NCI-H446 (cell line): ENCODE measurements at places on chromosomes 7 and 10.
A peak's percentile ranks its signal among the peaks of the same experiment; 100 is the strongest.

GRCh38 chr10:35203745-35204144, 77.1 kb downstream of the CREM start:
- no peak for DNase-seq

- DNase-seq = no peak
Measured at GRCh38 chr7:112889268-112889667, 99.1 kb upstream of the TMEM168 start.

DNA sequence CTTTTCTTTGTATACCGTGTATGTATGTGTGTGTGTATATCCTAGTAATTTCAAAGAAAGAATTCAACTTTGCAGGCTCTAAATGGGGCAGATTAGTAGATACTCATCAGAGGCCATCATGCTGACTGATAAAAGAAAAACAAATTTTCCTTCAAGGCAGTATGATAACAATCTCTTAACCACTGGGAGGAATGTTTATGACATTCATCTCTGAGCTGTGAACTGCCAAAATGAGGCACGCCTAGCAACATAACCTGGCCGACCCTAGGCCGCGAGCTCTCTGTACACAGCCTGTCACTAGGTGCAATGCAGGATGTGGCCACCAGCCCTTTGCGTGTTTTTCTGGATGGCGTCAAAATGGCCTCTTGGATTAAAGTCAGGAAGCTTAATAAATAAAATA, 343.7 kb upstream of the GALNT17 start:
- DNase-seq = no peak

- DNase-seq = no peak
Measured at GRCh38 chr10:639001-639750, 50.3 kb downstream of the DIP2C start.

- DNase-seq = no peak
Measured at GRCh38 chr7:107036535-107036934, 8.0 kb upstream of the PRKAR2B start.

DNA sequence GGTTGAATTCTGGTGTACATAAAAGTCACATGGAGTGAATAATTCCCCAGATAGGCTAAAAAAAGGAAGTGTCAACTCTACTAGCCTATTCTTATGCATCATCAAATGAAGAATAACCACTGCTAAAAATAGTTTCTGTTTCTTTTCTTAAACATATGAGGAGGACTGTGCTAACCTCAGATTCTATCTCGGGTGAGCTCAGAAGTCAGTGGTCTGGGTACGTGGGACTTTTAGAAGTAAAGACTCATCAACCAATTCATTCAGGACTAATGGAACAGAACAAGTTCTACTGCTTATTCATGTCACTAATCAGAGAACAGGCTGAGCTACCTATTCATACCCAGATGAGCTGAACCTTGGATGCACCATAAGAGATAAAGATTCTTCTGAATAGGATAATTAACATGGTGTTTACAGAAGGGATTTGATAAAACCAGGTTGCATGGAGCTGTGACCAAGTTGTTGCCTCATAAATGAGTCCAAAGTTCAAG, 9.5 kb upstream of the ASAH2 start:
- no peak for DNase-seq

GRCh38 chr10:124518366-124518765, 56.7 kb downstream of the LHPP start:
- DNase-seq = no peak

GRCh38 chr7:88665892-88666514, 93.5 kb upstream of the ZNF804B start:
- DNase-seq = no peak

DNA sequence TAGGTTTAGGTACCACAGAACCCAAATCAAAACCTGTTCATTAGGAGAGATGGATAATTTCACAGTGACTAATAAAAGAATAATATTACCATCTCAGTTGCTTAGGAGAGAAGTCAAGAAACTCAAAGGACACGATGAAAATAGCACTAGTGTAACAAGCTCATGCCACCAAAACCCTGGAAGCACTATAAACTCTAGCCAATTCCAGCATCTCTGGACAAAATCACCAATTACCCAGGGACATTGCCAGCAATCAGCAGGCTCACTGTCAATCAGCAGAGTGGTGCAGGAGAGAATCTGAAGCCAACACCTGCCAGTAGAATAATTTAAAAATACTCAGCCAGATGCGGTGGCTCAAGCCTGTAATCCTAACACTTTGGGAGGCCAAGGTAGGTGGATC, 88.9 kb downstream of the ARMH3 start:
- no peak for DNase-seq

DNA sequence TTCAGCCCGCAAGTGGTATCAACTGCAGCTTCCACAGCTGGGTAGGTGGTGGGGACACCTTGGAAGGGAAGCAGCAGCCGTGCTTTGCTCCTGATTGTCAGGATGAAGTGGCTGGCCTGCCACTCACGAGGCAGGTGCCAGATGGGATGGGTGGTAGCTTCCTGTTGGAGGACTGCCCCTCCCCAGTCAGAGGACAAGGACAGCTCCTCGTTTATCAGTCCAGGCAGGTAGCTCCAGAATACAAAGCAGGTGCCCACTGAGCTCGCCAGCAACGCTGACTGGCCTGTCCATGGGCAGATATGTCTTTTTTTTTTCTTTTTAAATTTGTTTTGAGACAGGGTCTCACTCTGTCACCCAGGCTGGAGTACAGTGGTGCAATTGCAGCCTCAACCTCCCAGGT, 431.3 kb downstream of the GALNT17 start:
- no peak for DNase-seq

DNA sequence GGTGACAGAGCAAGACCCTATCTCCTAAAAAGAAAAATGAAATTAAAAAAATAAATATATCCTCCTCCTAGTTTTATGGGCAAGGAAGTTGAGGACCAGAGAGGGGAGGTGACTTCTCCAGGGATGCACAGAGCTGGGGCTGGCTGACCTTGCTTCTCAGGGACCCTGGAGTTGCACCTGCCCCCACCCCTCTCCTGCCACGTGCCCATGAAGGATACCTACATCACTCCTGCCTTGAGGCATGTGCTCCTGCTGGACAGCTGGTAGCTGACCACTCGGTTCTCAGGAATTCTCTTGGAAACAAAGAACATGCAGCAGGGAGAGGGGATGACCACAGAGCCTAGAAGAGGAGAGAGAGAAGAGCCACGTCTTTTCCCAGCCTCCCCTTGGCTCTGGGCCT, 522 bp downstream of the CCL24 start:
- DNase-seq = no peak

DNA sequence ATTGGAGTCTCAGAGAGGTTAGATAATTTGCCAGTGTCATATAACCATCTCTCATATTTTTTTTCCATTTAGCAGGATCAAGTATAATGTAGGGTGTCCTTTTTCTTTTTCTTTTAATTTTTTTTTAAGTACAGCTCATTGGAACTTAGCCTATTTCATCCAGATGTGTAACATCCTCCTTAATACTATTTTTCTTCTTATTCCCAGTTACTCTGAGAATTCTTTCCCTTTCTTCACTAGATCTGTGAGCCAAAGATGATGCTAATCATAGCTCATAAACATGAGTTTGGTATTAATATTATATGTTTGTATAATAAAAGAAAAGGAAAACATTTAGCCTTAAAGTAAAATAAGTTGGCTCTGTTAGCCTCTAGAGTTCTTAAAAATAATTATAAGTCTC, 32.8 kb downstream of the PPP1R9A start:
- no peak for DNase-seq

GRCh38 chr10:15897287-15897686, 37.0 kb upstream of the MINDY3 start:
- no peak for DNase-seq

- no peak for DNase-seq
Measured at GRCh38 chr10:76141376-76141775, 710.0 kb downstream of the LRMDA start.

GRCh38 chr10:103695584-103696005, 159.8 kb downstream of the SH3PXD2A start:
- DNase-seq = no peak

GRCh38 chr10:88028072-88028471, 164.6 kb downstream of the PTEN start:
- no peak for DNase-seq

- no peak for DNase-seq
Measured at GRCh38 chr7:74311305-74311744, 22.1 kb downstream of the CLIP2 start.

- DNase-seq = no peak
Measured at GRCh38 chr10:29791773-29792172, 157.0 kb upstream of the SVIL start.

DNA sequence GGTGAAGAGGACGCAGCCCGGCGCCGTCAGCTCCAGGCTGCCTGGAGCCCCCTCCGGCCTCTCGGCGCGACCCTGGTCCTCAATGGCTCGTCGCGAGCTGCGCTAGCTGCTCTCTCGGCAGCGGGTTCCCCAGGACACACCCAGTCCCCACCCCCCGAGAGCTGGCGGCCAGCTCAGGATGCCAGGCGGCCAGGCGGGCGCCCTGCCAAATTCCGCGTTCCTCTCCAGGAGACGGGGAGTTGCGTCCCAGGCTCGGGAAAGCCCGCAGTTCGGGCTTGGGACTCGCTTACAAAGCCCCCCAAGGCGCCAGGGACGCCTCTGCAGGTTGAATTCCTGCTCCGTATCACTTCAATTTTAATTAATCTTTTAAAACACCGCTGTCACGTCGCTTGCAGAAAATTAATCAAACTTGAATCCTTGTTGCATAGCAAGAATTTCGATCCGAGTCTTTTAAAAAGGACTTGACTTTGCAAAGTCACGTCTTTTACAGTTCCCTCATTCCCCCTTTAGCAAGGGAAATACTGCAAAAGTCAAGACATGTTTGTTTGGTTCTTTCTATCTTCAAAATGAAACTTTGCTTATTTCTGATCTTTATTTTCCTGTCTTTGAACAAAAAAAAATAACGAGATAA, 28.2 kb downstream of the SKIDA1 start:
- DNase-seq = peak; percentile 95

GRCh38 chr10:27822301-27822700, 76.7 kb upstream of the MKX start:
- DNase-seq = no peak

- DNase-seq = no peak
Measured at GRCh38 chr10:132796846-132797245, 10.9 kb upstream of the NKX6-2 start.

DNA sequence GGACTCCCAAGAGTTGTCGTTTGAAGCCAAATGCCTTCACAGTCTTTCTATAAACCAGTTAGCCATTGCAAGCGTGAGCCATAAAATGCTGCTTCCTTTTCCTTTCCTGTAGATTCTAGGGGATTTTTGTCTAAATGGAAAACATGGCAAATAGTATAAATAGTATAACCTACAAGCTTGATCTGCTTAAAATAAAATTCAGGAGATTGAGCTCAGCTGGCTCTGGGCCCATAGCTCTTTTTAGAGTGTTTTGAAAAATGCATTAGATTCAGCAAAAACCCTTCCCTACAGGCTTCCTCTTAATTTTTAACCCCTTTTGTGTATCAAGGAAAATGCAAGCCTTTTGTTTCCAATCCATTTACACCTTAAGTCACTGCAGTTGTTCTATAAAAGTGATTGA, 190.1 kb upstream of the GDF10 start:
- no peak for DNase-seq

DNA sequence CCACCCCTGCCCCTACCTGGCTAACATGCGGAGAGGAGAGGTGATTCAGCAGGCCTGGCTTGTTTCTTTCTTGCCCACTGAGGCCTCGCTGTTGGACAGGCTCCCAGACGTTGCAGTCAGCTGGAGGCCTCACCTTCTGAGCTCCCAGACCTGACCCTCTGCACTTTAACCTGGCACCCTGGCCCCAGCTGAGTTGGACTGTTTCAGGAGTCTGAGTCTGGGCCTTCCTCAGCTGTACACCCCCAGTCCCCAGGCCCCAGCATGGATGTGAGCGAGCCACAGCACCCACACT, 35.0 kb downstream of the UNC5B start:
- DNase-seq = no peak

GRCh38 chr7:155053002-155053401, 17.1 kb upstream of the HTR5A start:
- DNase-seq = no peak

- no peak for DNase-seq
Measured at GRCh38 chr7:45434167-45434784, 139.9 kb upstream of the ADCY1 start.

DNA sequence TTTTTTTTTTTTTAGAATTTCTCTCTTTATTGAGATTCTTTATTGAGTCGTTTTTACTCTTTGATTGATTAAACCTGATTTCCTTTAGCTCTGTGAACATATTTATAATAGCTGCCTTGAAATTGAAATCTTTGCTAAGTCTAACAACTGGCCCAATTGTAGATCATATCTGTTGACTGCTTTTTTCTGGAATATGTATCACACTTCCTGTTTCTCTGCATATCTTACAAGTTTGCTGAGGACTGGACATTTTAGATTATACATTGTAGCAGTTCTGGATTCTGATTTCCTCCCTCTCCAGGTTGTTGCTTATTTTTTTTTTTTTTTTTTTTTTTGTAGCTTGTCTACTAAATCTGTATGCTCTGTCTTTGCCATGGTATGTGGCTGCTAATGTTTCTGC, 56.3 kb downstream of the PRKAR2B start:
- no peak for DNase-seq

- DNase-seq = no peak
Measured at GRCh38 chr7:150449206-150449952, 1.1 kb upstream of the GIMAP8 start.

DNA sequence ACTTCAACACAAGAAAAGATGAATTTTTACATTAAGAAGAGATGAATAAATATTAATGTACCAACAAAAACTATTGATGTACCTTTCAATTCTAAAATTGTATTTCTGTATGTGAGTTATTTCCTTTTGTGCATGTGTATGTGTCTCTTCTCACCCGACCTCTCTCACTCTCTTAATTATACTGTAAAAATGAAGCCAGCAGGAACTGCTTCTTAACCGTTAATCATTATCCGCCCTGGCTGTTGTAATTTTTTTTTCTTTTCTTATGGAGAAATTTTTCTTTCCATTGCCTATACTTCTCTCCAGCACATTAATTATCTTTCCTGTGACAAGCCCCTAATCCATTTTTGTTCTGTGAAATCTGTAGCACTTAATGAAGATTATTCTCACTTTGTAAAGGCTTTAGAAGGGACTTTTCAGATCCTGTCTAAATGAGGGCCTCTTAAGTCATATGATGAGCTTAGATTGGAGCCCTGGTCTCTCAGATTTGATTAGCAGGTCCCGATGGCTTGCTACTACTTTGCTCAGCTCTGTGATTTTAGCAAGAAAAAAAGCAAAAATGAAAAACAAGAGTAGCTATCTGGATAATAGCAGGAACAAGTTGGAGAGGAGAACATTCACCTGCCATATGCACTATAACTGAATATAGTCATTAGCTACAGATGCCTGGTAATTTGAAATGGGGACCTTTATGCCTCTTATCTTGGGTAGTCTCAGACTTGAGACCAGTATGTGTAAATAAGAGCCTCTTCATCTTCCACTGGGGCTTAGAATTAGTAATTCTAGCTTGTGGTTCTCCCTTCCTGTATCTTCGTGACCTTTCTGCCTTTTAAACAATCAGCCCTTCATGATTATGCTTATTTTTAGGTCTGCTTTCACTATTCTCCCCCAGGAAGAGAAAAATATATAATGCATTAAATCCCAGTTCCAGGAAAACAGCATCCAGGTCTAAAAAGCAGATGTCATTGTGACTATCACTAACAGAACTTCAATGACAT, 80.0 kb upstream of the COL1A2 start:
- no peak for DNase-seq
